Activated naive CD8-positive, alpha-beta T cell treated with anti-CD3 and anti-CD28 coated beads for 36 hours (primary cell): ENCODE measurements at places on chromosomes 7 and 10.
A peak's percentile ranks its signal among the peaks of the same experiment; 100 is the strongest.

- no peak for DNase-seq
Observed at GRCh38 chr10:100829097-100829870, 83.5 kb upstream of the SLF2 start.

GRCh38 chr7:150323682-150324372 lies 482 bp upstream of the ACTR3C start:
- DNase-seq, result no peak

DNA sequence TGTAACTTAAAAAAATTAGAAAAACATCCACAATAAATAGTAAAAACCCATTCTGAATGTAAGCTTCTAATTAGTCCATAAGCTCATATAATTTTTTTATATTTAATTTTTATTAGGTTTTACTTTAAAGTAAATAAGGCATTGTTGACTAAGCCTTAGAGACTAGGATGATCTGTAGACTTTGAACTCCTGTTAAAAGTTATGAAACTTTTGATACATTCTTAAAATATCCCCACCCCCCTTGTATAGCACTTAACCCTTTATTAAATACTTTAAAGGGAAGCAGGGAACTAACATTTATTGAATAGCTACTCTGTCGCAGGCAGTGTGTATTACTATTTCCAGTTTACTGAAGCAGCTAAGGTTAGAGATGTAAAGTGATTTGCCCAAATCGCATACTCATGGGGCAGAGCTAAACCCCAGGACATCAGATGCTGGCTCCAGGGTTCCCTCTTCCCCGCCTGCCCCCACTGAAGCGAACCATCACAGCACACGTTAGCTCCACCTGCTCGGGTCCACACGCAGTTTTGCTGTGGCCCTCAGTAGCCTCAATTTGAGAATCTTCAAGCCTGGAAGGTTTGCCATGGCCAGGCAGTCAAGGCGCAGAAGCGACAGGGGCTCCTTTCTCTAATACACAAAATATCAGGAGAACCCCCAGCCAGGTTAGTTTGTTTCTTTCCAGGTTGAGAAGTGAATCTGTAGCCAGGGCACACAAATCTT lies 762 bp downstream of the PON1 start:
- no peak for DNase-seq

DNA sequence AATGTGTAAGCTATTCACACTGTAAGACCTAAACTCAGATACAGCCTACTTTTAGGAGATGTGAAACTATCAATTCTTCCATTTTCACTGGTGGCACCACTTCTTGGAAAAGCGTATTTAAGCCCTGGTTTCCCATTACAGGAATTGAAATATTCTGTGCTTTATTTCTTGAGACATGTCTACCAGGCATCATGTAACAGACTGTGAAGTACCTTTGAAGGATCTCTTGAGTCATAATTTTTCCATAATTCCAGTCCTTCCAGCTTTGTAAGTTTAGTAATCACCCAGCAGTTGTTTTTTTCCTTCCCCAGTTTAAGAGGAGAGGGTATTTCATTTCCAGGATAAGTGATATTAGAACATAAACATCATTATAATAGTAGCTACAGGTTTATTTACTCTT lies 186.0 kb upstream of the PRPS1L1 start:
- no peak for DNase-seq

- DNase-seq, result no peak
Observed at GRCh38 chr7:87159538-87159937, 7.3 kb downstream of the DMTF1 start.

GRCh38 chr7:105594034-105594433 lies 12.7 kb upstream of the EFCAB10 start:
- DNase-seq, result no peak

GRCh38 chr7:70317356-70317755 lies 719.1 kb downstream of the AUTS2 start:
- DNase-seq, result no peak

- peak; percentile 19 for DNase-seq
Observed at GRCh38 chr10:27744802-27745731, 552 bp downstream of the MKX start.

DNA sequence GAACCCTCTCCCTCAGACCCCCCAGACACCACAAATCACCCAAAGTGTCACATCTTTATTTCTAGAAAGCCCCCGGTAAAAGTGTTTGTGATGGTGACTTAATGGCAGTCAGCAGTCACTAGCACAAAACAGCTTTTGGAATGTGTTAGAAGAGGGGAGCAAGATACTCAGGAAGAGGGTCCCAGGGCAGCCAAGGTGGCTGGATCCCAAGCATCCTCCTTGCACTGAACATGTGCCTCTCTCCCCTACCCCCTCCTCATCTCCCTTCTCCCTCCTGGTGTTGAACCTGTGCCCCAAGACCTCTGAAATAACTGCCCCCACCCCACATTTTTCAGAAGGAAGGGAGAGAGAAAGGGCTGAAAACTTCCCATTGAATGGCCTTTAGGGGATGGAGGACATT lies 37.8 kb upstream of the MXI1 start:
- DNase-seq, result no peak

- no peak for DNase-seq
Observed at GRCh38 chr10:79385392-79385795, 38.1 kb downstream of the PPIF start.

DNA sequence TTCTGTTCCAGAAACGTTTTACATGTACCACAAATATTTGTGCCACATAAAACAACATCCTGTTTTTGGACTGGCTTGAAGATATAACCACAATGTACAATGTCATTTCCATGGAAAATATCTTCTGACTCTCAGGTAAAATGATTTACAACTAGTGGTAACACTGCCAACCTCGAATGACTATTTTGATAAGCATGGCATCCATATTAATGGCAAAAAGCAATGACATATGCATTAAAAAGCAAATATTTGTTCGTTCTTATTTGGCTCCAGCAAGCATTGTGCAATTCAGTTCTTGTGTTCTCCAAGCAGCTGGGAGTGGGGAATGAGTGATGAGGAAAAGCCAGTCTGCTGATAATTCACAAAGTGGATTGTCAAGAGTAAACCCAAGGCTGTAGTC lies 289.0 kb downstream of the PLXDC2 start:
- DNase-seq, result no peak

DNA sequence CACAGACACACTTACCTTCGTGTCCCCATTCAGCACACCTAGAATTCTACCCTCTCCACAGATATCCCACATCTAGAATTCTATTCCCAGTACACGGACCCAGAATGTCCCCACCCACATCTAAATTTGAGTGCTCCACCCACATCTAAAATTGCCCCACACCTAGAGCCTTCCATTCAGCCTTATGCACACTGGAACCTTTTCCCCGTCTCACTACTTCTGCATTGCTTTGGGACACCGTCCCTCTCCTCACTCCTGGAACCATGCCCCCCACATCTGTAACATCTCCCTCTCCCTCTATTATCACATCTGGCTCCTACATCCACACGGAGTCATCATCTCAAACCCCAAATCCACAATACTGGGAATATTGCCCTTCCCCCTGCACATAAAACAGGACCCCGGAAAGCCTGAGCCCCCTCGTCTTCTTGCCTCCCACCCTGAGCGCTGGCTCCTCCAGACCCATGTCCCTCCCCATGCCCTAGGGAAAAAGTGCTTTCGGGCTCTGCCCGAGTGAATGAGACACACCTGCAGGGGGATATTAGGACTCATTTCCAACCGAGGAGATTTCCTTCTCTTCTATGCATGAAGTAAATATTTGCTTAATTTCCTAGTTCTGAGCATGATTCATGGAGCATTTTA lies 125.8 kb upstream of the UNC5B start:
- DNase-seq, result no peak
